ENCODE measurements at places on chromosomes 5 and 9. TPM values are rescaled to one million over a fixed set of nuclear protein-coding genes. Genes with fewer than 3 reads are reported as not detected.

Gene NRG2
- 9.4 TPM for total RNA-seq

DNA sequence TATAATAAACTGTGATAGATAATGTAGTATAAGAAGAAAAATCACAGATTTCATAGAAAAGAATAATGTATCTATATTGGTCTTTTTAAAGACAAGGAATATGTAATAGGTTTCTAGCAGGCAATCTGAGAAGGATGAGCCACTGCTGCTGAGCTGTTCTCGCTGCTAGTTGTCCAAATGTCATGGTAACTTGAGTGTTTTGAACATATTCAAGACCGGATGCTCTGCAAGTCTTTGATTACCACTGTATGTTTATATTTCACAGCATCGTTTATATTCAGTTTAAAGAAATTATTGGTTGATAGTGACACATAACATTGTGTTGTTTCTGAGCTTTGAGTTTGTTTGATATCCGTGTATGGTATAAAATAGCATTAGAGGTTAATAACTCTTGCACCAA is 9.6 kb downstream of the C5orf47 start:
- no peaks in the 10 kb centered on the region for H3K4me1 ChIP-seq
- no peak overlapping the region for H3K4me3 ChIP-seq
- no peaks in the 10 kb centered on the region for H3K27me3 ChIP-seq
- H3K27ac ChIP-seq: no peak overlapping the region
- H3K36me3 ChIP-seq: no peaks in the 10 kb centered on the region

- no peak for DNase-seq
- no peak overlapping the region for H3K4me3 ChIP-seq
- peaks cover 24% of the 10 kb centered on the region for H3K4me1 ChIP-seq
- no peaks in the 10 kb centered on the region for H3K27me3 ChIP-seq
- H3K36me3 ChIP-seq: no peaks in the 10 kb centered on the region
Measured at GRCh38 chr5:80249901-80250300, 5.9 kb downstream of the SERINC5 start.

Gene BSPRY
- total RNA-seq: not detected

DNA sequence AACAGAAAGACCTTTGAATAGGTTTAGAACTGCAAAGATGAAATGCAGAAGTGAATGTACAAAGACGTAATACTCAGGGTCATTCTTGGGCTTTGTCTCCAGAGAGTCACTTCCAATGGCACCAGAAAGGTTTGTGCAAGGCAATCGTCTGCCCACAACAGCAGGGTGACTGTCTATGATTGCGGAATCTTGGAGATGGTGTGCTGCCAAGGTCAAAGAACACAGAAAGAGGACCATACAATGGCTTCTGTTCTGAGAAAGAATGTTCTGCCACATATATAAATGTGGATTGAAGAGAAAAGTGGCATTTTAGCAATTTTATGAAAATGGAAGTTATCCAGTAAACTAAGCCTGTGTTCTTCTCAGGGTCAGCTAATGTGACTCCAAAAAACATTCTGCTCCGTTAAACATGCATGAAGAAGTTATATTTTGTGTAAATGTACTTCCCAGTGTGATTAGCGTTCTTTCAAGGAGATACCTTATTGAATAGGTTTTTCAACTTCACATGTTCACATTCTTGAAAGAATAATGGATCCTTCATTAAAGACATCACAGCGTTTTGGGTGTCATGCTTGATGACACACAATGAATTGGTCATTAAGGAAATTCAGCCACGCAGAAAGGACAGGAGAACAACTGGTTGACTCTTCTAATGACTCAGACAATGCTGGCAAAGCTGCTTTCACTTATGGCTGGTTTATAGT is 73.4 kb upstream of the CDH6 start:
- H3K36me3 ChIP-seq: no peaks in the 10 kb centered on the region
- H3K27me3 ChIP-seq: no peaks in the 10 kb centered on the region
- H3K4me1 ChIP-seq: no peaks in the 10 kb centered on the region
- no peak overlapping the region for H3K4me3 ChIP-seq
- DNase-seq: no peak

- H3K36me3 ChIP-seq: no peaks in the 10 kb centered on the region
- H3K4me1 ChIP-seq: no peaks in the 10 kb centered on the region
- no peaks in the 10 kb centered on the region for H3K27me3 ChIP-seq
- no peak overlapping the region for H3K27ac ChIP-seq
- no peak for DNase-seq
- H3K4me3 ChIP-seq: no peak overlapping the region
Measured at GRCh38 chr5:169795338-169795737, 158.3 kb downstream of the DOCK2 start.

Gene DPYSL3
- 77.9 TPM for total RNA-seq

Gene LCN1
- not detected for total RNA-seq

DNA sequence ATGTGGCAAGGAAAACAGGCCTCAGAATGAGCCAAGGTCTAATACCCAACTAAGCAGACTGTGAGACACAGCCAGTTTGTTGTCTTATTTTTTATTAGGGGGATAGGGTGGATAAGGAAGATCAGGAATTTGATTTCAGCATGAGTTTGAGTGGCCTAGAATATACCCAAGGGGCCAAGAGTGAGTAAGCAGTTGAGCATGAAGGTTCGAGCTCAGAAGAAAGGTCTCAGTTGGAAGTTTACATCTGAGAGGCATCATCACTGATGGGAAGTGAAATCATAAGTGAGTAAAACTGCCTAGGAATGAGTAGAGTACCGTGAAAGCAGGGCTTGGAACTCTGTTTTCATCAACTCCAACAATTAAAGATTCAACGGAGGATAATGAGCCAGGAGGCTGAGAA is 12.6 kb downstream of the PSMD5 start:
- H3K27ac ChIP-seq: no peak overlapping the region
- H3K36me3 ChIP-seq: peaks cover 3% of the 10 kb centered on the region
- H3K4me3 ChIP-seq: no peak overlapping the region
- H3K4me1 ChIP-seq: no peaks in the 10 kb centered on the region
- DNase-seq: no peak

Gene CEL
- total RNA-seq: 2.9 TPM

- no peak overlapping the region for H3K27ac ChIP-seq
- no peak for DNase-seq
- H3K36me3 ChIP-seq: no peaks in the 10 kb centered on the region
- no peak overlapping the region for H3K4me3 ChIP-seq
- no peaks in the 10 kb centered on the region for H3K4me1 ChIP-seq
- H3K27me3 ChIP-seq: no peaks in the 10 kb centered on the region
Measured at GRCh38 chr5:171647904-171648260, 137.7 kb upstream of the SMIM23 start.

DNA sequence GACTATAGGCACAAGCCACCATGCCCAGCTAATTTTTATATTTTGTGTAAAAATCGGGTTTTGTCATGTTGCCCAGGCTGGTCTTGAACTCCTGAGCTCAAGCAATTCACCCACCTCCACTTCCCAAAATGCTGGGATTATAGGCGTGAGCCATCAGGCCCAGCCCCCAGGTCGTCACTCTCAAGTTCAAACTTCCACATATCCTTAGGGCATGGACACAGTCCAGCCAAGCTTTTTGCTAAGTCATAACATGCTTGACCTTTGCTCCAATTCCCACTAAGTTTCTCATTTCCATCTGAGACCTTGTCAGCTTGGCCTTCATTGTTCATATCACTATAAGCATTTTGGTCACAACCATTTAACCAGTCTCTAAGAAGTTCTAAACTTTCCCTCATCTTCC is 43.9 kb upstream of the ARAP3 start:
- H3K4me3 ChIP-seq: no peak overlapping the region
- H3K36me3 ChIP-seq: no peaks in the 10 kb centered on the region
- no peaks in the 10 kb centered on the region for H3K4me1 ChIP-seq
- DNase-seq: no peak

DNA sequence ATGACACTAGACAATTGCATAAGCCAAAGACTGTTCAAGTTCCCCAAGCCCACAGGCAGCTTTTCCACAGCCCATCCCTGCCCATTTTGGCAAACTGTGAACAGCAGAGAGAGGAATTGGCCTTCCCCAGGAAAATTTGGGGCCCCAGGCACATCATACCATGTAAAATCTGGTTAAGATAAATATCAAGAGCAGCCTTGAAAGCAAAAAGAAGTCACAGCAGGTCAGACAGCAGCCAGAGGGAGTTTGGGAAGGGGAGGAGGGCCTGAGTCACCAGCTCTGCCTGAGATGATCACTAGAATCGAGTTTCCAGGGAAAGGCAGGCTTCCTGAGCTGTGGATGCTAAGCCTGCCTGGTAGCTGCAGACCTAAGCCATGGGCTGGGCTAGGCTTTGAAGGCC is 179.2 kb downstream of the RFK start:
- H3K27ac ChIP-seq: no peak overlapping the region
- no peaks in the 10 kb centered on the region for H3K36me3 ChIP-seq
- H3K4me3 ChIP-seq: no peak overlapping the region

Gene IFNA13
- total RNA-seq: not detected

DNA sequence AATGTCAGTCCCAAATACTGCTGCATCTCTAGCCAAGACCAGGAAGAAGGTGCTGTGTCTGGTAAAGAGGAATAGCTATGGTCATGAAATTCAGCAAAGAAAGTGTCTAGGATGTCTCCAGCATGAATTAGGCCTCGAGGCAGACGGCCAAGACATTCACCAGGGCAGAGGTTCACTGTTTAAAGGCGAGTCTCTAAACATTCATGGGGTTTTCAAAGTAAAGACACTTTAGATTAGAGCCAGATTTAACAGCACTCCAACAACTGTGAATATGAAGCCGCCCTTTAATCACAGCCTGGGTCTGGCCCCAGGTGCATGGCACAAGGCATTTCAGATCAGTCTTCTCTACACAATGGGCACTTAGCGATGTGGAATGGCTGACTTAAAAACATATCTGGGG is 95.0 kb downstream of the ANKH start:
- no peak overlapping the region for H3K4me3 ChIP-seq
- no peaks in the 10 kb centered on the region for H3K27me3 ChIP-seq
- no peak overlapping the region for H3K27ac ChIP-seq
- DNase-seq: no peak
- H3K4me1 ChIP-seq: no peaks in the 10 kb centered on the region

Gene PCDHA11
- total RNA-seq: 0.33 TPM

Data from ovary (tissue), 10 donors.